ENCODE measurements at places on chromosomes 11 and 22.

GRCh38 chr22:45843986-45844385 is 133.0 kb downstream of the WNT7B start:
- DNase-seq, result no peak

DNA sequence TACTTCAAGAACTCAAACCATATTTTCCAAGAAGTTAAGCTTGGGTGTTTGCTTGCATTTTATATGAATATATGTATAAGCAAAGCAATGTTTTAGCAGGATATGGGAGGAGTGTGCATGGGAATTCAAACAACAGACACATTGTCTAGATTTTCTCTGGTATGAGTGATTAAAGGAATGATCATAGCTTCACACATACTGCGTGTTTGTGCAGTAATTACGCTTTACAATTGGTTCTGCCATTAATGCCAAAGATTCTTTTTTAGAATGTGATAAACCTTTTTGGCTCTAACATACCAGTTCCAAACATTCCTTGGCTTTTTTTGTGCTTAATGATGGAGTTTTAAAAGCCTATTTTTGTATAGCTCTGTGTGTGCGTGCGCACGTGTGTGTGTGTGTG is 54.0 kb downstream of the CCDC34 start:
- DNase-seq, result no peak

DNA sequence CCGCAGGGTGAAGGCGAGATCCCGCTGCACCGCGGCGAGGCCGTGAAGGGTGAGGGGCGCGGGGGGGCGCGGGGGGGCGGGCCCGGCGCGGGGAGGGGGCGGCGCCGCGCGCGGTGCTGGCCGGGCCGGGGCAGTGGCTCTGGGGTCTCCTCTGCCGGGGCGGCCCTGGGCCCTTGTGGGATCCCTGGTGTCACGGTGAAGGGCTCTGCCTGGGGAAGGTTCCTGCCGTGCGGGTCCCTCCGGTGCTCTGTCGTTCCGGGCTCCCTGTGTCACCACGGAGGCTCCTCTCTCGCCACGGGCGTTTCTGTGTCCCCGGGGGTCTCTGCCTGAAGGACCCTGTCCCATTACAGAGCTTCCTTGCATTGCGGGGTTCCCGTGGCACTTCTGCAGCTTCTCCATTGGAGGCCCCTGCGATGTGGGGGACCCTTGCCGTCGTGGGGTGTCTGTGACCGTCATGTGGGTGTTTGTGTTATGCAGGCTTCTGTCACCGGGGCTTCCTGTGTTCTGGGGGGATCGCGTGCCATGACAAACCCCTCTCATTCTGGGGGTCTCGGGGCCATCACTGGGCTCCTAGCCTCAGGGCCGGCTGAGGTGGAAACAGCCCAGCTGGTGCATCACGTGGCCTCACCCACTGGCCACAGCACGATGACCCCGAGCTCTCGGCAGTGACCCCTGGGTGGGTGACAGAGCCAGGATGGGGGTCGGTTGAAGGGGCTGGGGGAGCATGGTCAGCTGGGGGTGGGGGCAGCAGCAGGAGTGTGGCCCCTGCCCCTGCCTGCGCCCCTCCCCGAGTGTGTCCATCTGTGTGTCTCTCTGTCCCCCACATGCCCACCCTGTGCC is 25.3 kb downstream of the SHANK3 start:
- DNase-seq, result no peak

GRCh38 chr11:8907116-8907515 is 3.9 kb upstream of the AKIP1 start:
- DNase-seq, result no peak

DNA sequence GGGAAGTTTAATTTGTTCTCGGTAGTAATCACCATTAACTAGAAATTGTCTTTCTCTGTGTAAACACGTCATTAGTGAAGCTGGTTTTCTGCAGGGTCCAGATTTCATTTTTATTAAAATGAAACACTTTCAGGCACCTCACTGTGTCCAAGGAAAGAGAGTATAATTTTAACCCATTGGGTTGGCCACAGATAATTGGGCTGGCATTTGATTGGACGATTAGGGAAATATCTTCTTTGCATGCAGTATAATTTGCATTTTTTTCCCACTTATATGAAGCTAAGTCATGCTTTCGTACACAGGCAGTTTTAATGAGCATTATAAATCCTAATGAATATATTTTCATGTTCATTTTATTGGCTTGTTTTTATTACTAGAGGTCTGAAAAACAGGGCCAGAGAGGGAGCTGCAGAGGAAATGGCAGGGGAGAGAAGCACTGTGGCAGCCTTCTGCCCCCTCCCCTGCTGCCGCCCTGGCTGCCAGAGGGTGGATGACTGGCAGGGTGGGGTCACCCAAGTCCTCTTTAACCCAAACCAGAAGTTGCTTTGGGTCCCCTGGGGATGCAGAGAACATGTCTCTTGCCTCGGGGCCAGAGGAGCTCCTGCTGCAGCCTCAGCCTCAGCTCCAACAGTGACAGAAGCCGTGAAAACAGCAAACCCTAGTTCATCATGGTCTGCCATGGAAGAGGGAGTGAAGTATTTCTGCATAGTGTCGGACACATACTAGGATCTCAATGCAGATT is 93.9 kb downstream of the PKNOX2 start:
- DNase-seq, result peak; percentile 27

- DNase-seq, result no peak
Measured at GRCh38 chr11:73576185-73576614, 21.7 kb downstream of the FAM168A start.

- no peak for DNase-seq
Measured at GRCh38 chr11:77289737-77290136, 11.7 kb downstream of the GDPD4 start.

Data from NB4 (cell line).